ENCODE measurements at places on chromosomes 6 and 20.
A peak's percentile ranks its signal among the peaks of the same experiment; 100 is the strongest.

GRCh38 chr6:10837622-10837994, 731 bp downstream of the MAK start:
- peak; percentile 37 for DNase-seq

DNA sequence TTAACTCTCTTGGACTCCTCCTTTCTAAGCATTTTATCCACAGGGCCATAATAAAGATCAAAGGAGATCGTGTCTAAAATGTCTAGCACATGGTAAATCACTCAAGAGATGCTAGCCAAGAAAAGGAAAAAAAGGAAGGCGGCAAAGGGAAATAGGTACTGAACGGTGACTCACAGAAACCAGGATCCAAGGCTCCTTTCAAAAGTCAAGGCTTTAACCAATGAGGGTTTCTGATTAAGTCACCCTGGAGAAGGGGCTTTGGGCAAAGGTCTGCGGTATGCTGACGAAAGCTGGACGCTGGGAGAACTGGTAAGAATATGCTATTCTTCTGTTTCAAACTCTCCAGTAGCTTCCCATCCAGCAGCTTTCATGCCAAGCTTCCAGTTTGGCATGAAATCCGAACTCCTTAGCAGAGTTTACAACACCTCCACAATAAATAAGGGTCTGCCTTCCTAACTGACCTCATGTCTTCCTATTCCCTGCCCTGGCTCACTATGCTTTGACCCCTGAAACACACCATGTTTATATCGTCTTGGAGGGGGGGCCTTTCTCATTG, 1.0 kb downstream of the TOMM34 start:
- no peak for DNase-seq

DNA sequence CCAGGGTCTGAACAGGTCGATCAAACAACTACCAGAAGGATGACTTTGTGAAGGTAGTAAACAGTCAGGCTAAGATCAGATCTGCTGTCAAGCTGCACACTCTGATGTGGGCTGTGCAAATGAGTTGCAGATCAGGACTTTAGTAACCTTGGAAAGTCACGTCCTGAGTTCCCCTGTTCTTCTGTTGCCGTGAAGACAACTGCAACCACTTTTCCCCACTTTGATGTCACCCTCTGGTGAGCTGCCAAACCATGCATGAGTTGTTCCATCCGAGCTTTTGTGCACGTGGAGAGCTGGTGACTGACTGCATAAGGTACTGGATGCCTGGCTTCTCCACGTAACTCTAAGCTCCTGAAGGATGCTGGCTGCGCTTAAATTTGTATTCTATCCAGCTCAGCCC, 111.0 kb downstream of the CD83 start:
- DNase-seq = no peak

- peak; percentile 74 for DNase-seq
These were observed 30.8 kb upstream of the FILIP1 start for GRCh38 chr6:75524322-75524972.

GRCh38 chr6:71268735-71269437, 19.7 kb upstream of the OGFRL1 start:
- no peak for DNase-seq

DNA sequence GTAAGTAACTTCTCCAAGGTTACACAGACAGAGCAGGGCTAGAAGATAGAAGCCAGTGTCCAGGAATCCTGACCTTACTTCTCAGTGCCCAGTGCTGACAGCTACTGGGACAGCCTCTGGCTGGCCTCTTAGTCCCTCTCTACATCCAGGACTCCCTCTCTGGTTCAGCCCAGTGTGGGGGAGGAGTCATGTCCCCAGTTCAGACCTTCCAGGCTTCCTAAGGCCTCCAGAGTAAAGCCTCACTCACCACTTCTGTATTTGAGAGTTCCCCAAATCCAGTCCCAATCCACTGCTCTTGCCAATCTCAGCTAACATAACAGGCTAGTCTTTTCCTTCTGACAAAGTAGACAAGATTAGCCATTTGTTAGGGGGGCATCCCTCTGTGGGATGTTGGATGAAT, 36.9 kb upstream of the EPB41L1 start:
- no peak for DNase-seq

- no peak for DNase-seq
These were observed 28.2 kb upstream of the STX16 start for GRCh38 chr20:58622671-58623578.

- peak; percentile 86 for DNase-seq
These were observed 1.5 kb downstream of the COL12A1 start for GRCh38 chr6:75204217-75204958.

DNA sequence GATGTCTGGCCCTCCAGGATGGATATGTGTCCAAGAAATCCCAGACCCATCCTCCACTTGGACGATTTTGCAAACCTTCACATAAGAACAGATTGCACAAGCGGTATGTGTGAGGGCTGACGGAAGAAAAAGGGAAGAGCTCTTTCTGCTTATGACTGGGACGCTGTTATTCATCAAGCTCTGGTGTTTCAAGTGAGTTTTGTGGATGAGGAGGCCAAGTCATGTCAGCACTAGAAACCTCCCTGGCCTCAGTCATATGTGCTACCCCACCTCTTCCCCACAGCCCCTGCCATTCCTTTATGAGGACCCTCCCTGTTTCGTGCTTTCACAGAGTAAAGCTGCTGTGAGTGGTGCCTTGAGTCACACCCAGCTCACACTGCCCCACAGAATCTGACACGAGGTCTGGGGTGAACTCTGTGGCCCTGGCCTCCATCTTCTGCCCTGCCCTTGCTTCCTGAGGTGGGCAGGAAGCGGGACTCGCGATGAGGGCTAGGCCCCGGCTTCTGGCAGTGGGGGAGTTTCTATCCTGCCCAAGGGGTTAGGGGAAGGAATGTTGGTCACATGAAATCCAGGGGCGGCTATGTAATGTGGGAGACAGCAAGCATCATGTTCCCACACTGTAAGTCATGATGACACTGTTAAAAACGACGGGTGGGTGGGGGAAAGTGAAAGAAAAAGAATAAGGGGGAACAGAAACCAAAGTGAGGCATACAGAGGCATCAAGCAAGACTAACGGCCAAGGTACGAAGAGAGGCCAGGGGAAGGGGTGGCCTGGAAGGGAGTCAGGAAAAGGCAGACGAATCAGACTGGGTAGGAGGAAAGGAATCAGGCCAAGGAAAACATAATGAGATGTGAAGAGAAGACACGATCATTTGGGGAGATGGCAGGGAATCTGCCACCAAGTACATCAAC, 78.1 kb downstream of the PRDM1 start:
- peak; percentile 15 for DNase-seq

Data from renal pelvis (tissue), 12 donors.